ENCODE measurements at places on chromosomes 2 and 18. TPM values are rescaled to one million over a fixed set of nuclear protein-coding genes. Genes with fewer than 3 reads are reported as not detected.

Gene UGT1A3
- not detected for total RNA-seq

Gene SEMA4F
- total RNA-seq: 12.4 TPM

Gene COQ10B
- total RNA-seq: 54.2 TPM

Gene GALNT1
- total RNA-seq: 57.3 TPM

All from uterine smooth muscle cell (primary cell).